A549 treated with Hydrocortisone at 1 μM for 4 hours (cell line): ENCODE measurements at places on chromosomes 4 and X. TPM values are rescaled to one million over a fixed set of nuclear protein-coding genes. Genes with fewer than 3 reads are reported as not detected.

RHOXF2B gene
- not detected in 5 replicates for total RNA-seq

FHDC1 gene
- 0.68 to 0.87 TPM (median 0.78 TPM) in 5 replicates for total RNA-seq

PNMA6A gene
- 3.9 to 5.1 TPM (median 4.4 TPM) in 5 replicates for total RNA-seq

PPBP gene
- 0.17 TPM in 1 of 5 replicates, not detected in the others for total RNA-seq

DMP1 gene
- not detected in 5 replicates for total RNA-seq

RAB40AL gene
- total RNA-seq, result 0.15 to 0.23 TPM (median 0.22 TPM) in 4 of 5 replicates, not detected in the other

HELT gene
- total RNA-seq, result not detected in 5 replicates

ATOH1 gene
- not detected in 5 replicates for total RNA-seq

SYTL5 gene
- 0.27 to 0.35 TPM (median 0.32 TPM) in 5 replicates for total RNA-seq
